Mammary epithelial cell (primary cell): ENCODE measurements at places on chromosomes 13 and 19. TPM values are rescaled to one million over a fixed set of nuclear protein-coding genes. Genes with fewer than 3 reads are reported as not detected.

PAF1 gene
- 45.8 and 48.6 TPM in 2 replicates for total RNA-seq

CGB5 gene
- 1.1 and 1.7 TPM in 2 replicates for total RNA-seq

TMEM143 gene
- total RNA-seq = 7.3 and 9.0 TPM in 2 replicates

RUBCNL gene
- total RNA-seq = 7.0 and 32.8 TPM in 2 replicates

TEKTIP1 gene
- total RNA-seq = 1.4 and 1.9 TPM in 2 replicates

CEACAM1 gene
- 1.8 TPM for total RNA-seq

NKPD1 gene
- 0.51 and 0.92 TPM in 2 replicates for total RNA-seq

SSC5D gene
- 0.09 and 0.48 TPM in 2 replicates for total RNA-seq

MYO1F gene
- total RNA-seq = 0.17 TPM

CEACAM20 gene
- total RNA-seq = not detected

SHISA7 gene
- not detected for total RNA-seq

WDR88 gene
- not detected in 2 replicates for total RNA-seq

SPACA4 gene
- total RNA-seq = not detected in 2 replicates

ARL11 gene
- total RNA-seq = under 0.01 TPM

RAB3D gene
- 27.8 TPM for total RNA-seq

SLC25A41 gene
- total RNA-seq = not detected in 2 replicates

DACH1 gene
- not detected in 2 replicates for total RNA-seq

HRC gene
- total RNA-seq = not detected in 2 replicates

GSK3A gene
- 29.3 TPM for total RNA-seq

PCDH9 gene
- total RNA-seq = 3.0 TPM

PTH2 gene
- not detected in 2 replicates for total RNA-seq

TMC4 gene
- 21.0 and 28.6 TPM in 2 replicates for total RNA-seq

ANGPTL4 gene
- total RNA-seq = 75.8 TPM

NLRP7 gene
- total RNA-seq = not detected in 2 replicates

ZNF99 gene
- total RNA-seq = under 0.01 TPM

ZBTB32 gene
- not detected for total RNA-seq

RFPL4AL1 gene
- total RNA-seq = not detected in 2 replicates

SPART gene
- 56.0 TPM for total RNA-seq

CEACAM4 gene
- not detected in 2 replicates for total RNA-seq

PEAK3 gene
- not detected for total RNA-seq

SLC17A7 gene
- total RNA-seq = 0.16 TPM in 1 of 2 replicates, not detected in the other
